ENCODE measurements at places on chromosomes 2 and 18.

GRCh38 chr2:132439703-132440398 is 23.2 kb downstream of the GPR39 start:
- DNase-seq = no peak

DNA sequence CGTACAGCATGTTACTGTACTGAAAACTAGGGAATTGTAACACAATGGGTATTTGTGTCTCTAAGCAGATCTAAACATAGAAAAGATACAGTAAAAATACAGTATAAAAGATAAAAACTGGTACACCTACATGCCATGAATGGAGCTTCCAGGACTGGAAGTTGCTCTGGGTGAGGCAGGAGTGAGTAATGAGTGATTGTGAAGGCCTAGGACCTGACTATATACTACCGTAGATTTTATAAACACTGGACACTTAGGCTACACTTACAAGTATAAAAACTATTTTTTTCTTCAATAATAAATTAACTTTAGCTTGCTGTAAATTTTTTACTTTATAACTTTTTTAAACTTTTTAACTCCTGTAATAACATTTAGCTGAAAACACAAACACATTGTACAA is 324.4 kb upstream of the TNP1 start:
- DNase-seq = no peak

DNA sequence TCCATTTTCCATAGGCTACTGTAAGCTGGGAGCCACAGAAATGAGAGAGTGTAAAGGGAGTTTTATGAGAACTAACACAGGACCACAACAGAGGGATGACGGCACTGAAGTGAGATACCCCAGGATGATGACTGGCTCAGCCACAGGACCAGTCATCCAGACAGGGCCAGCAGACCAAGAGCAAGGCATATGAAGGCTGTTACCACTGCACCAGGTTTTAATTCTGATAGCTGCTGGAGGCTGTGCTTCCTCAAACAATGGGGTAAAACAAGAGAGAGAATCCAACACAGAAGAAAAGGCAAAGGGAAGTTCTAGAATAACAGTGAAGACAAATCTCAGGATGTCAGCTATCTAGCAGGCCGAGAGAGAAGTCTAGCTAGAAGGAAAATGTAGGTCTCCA is 94.9 kb downstream of the BCL2 start:
- no peak for DNase-seq

DNA sequence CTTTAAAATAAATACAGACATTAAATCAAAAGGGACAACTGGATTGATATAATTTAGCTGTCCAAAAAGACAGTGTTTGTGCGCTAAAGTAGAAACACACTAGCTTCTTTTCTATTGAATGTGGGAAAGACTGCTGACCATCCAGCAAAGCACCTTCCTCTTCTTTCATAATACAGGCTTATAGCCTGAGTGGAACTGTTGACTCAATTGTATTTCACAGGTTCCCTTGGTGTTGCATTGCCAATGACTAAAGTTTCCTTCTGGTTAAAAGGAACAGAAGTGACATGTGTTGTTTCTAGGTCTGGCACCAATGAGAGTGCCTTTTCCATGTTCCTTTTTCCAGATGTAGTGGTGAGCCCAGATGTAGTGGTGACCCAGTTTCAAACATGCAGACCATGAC is 412.3 kb downstream of the RNF144A start:
- DNase-seq = no peak

DNA sequence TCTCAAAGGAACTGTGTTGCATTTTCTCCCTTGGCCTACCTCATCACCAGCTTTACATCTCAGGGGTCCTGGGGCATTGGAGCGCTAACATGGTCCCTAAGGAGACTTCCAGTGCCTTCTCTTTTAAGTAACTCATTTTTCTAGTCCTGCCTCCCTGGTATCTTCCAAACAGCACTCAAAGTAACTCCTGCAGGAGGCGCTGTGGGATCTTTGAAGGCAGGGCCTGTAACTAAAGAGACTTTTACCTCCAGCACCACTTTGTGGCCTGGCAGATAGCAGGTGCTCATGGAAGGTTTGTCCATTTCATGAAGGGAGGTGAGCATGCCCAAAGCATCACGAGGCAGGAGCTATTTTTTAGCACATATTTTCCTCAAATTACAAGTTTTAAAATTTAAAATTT is 411.0 kb upstream of the GYPC start:
- DNase-seq = no peak

GRCh38 chr2:131153529-131153928 is 48.4 kb downstream of the PLEKHB2 start:
- no peak for DNase-seq

DNA sequence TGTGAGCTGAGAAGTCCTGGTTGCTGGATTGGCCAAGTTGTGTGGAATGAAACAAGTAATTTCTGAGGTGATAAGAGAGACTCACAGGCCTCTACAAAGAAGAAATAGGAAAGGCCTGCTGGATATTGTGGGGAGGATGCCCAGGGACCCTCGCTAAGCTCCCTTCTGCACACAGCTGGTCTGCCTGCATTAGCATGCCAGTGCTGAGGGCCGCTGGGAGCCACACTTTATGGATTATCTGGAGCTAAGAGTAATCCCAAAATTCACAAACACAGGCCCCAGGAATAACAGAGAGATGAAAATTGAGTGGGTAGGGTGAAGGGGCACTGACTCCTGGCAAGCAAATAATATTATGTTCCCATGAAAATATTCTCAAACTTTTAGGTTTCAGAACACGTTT is 114.9 kb upstream of the SIX3 start:
- DNase-seq = no peak

DNA sequence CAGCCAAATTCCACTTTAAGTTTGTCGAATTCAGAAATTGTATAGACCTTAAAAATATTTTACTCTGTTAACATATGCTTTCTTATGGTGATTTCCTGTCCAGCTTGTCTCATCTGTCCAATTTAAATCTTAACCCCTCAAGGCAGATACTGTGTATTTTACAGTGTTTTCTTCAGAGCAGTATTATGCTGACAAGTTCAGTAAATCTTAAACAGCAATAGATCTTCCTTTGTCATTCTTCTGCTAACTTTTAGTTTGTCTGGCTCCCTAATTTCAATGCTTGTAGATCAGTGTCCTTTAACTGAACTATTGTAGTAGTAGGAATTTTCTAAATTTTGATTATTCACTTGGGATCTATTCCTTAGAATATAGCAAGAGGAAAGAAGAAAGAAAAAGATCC is 52.8 kb upstream of the MEIS1 start:
- DNase-seq = no peak

- DNase-seq = peak; percentile 70
These were observed 251.7 kb downstream of the LRRTM4 start for GRCh38 chr2:77270433-77270832.

DNA sequence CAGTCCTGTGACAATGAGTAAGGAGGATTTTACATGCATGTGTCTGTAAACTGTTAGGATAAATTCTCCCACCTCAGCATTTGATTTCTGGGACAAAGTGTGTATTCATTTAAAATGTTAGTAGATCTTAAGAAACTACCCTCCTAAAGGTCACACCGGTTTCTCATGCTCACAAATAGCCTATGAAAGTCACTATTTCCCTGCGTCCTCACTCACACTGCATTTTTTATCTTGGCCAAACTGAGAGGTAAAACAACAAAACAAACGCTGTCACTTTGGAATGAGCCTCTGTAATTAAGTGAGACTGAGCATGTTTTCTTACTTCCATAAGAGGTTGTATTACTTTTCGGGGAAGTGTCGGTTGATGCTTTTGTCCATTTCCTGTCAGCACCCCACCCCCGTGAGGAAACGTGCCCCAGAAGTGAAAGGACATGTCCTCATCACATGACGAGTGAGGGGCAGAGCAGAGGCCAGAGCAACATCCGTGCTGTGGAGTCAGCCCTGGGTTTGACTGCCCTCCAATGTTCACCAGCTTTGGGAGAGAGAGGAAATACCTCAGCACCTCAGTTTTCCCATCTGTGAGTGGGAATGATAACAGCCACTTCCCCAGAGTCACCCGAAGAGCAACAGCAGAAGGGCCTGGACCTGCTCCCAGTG is 3.1 kb downstream of the GYPC start:
- DNase-seq = peak; percentile 33

- DNase-seq = peak; percentile 98
These were observed 12.1 kb upstream of the ARHGEF4 start for GRCh38 chr2:130824492-130825061.

- no peak for DNase-seq
These were observed 28.7 kb upstream of the KLF11 start for GRCh38 chr2:10014418-10015190.

- DNase-seq = no peak
These were observed 213.7 kb downstream of the SEPTIN10 start for GRCh38 chr2:109400102-109400501.

- peak; percentile 18 for DNase-seq
These were observed 30.6 kb upstream of the SH3RF3 start for GRCh38 chr2:109098251-109098920.

- no peak for DNase-seq
These were observed 187.5 kb downstream of the TWIST2 start for GRCh38 chr2:239035361-239035814.

- DNase-seq = no peak
These were observed 71.2 kb downstream of the NABP1 start for GRCh38 chr2:191749181-191749540.

DNA sequence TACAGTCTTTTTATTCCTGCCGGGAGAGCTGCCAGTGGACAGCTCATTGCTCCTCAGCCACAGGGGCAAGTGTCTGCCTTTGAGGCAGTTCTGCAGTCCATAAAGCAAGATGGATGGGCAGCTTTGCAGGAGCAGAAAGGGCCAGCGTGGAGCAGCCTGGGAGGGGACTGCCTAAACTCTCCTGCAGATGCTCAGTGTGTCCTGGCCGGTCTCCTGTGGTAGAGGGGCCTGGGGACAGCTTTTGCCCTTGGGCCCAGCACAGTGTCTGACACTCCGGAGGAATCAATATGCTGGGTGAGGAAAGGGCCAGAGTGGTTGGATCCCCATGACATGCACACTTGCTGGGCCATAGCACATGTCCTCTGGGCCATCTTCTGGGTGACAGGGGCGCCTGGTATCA is 65.7 kb upstream of the DAPL1 start:
- no peak for DNase-seq

- DNase-seq = no peak
These were observed 255.4 kb downstream of the ALPK2 start for GRCh38 chr18:58373481-58373880.

DNA sequence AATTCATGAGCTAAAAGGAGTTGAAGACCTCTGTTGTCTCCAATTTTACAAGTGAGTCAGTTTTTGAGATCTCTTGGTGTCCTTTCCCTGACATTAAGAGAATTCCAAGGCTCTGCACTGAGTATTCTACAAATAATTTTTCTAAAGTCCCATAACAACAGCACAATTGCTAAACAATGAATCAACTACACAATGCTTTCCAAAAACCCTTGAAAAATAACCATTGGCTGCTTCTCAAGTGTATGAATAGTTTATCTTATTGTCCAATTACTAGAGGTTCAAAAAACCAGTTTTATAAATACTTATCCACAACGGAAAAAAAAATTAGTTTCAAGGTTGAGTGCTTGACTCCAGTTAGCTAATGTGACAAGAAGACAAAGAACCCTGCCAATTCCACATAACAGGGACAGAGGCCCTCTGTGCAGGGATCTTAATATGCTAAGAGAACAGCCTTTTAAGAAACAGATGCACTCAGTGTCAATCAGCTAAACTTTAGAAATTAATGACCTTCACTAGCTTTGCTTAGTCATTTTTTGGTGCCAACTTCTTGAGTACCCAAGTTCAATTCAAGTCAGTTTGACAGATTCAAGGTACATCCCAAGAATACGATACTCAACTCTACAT is 266.6 kb upstream of the CYP26B1 start:
- no peak for DNase-seq

GRCh38 chr2:197211881-197212342 is 98.7 kb downstream of the ANKRD44 start:
- no peak for DNase-seq

DNA sequence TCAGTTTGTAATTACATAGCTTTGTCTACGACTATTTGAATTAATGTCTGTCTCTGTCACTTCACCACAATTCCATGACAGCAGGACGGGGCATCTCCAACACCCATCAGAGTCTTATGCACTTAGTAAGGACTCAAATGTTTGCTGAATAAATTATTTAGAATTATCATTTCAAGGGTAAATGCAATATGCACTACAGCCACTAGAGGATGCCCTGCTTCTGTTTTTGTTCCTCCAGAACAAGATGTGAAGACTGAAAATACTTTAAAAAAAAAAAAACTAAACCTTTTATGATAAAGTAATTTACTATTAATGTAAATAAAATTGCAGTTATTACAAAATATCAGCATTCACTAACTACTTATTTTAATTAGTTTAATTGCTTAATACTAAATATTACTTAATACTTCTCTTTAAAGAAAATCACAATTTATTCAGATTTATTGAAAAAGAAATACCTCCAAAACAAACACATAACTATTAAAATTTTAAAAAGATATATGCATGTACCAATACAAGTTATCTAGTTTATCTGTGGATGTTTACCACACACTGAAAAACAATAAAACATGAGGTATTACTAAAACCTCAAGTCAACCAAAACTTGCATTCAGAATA is 3.2 kb downstream of the PIGN start:
- peak; percentile 51 for DNase-seq

GRCh38 chr2:135820003-135820618 is 16.9 kb downstream of the LCT start:
- peak; percentile 35 for DNase-seq

GRCh38 chr2:171524018-171524401 is 1.7 kb downstream of the CYBRD1 start:
- DNase-seq = peak; percentile 78

DNA sequence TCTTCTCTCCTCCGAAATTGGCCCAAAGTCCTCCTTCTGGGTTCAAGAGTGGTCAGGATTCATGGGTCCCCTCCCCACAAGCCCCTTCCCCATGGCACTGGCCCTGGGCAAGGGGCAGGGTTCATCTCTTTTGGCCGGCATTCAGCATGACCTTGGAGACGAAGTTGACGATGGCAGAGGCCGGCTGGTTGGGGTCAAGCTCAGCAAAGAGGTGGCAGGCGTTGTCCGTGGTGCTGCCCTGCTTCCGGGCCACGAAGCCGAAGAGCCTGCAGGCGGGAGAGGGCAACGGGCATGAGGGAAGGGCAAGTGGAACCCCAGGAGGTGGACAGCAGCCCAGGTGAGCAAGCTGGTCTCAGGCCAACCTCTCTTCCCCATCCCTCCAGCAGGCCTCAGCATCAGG is 198.5 kb downstream of the TNS1 start:
- no peak for DNase-seq

DNA sequence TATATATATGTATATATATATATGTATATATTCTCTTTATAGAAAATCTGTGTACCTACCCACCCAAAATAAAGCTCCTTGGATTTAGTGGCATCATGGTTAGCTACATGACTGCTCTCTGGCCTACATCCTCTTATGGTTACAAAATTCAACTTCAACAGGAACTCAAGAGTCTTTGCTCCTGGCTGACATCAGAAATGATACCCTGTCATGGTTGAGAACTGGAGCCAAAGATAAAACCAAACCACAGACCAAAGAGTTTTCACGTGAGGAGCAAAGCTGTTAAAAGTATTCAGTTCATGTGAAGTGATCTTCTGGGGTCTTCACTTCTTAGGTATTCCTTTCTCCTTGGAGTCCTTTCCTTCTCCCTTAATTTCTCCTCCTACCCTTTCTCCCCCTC is 476.3 kb downstream of the SOX11 start:
- DNase-seq = no peak
